ENCODE measurements at places on chromosomes 13 and 19.

DNA sequence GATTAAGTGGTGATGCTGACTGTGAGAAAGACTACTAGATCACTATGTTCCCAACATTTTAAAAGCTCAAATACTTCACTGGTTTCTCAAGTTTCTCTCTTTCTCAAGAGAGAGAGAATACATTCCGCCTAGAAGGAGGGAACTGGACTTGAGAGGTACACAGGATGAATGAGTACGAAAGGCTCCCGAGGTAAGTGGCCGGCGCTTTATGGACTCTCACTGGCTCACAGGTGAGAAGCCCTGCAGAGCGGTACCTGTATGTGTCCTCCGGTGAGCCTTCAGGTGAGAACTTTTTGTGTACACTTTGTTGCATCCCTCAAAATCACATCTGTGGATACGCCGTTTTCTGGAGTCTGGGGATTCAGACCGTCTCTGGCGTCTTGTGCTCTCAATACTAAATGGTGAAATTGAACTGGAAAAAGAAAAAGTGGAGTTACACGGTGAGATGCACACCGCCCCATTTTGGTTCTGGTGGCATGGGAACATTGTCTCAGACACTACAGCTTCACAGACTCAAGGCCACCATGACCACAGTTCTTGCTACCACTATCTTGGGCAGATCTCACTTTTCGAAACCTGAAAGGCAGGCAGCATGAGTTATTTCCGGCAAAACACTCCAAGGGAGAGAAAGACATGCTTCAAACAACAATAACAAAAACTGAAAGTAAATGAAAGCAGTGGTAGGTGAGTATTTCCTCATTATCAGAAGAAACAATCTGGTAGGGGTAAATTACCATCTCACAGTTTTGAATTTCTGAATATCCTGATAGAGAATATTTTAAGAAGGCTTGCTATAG, 418.9 kb downstream of the KLF12 start:
- DNase-seq, result no peak

GRCh38 chr13:77876176-77876575, 42.5 kb downstream of the EDNRB start:
- DNase-seq, result no peak

- peak; percentile 84 for DNase-seq
Measured at GRCh38 chr13:74443631-74444030, 309.4 kb upstream of the KLF12 start.

DNA sequence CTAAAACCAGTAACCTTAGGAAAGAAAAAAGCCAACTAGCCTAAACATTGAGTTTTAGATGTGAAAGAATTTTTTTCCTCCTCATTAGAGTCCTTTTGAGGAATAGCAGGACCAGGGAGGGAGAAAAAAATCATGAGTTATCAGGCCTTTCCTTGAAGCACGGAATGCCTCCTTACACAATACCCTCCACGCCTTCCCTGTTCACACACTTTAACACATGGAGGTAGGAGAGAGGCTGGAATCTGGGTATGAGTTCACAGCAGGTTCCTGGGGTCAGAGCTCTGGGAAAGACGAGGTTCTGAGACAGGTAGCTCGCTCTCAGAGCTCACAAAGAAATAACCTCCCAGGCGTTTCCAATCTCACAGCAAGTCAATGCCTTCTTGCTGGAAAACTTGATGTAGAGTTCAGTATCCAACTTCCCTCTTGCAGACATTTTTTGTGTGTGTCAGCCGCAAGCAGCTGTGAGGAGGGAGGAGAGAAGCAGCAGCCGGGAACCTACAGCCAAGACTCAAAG, 716 bp downstream of the ZNF573 start:
- DNase-seq, result no peak

DNA sequence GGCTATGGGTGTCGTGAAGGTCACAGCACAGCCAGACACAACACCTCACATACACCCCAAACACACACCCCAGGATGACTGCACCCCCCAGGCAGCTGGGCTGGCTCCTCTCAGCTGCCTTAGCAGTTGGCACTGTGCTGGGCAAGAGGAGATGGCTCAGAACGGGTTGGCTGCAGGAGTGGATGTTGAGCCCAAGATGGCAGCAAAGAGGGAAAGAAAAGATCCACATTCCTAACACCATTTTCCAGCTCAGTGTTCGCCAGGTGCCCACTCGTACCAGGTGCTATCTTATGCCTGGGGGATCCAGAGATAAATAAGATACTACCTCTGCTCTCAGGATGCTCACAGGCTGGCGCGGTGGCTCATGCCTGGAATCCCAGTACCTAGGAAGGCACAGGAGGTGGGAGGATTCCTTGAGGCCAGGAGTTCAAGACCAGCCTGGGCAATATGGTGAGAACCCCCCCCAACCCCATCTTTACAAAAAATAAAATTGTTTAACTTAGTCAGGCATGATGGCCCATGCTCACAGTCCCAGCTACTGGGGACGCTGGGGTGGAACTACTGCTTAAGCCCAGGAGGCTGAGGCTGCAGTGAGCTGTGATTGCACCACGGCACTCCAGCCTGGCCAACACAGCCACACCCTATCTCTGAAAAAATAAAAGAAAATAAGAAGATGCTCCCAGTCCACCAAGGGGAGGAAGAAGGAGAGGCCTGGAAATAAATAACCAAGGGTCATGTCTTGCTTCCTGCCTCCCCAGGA, 89.7 kb upstream of the ZNF507 start:
- DNase-seq, result no peak

Data from fibroblast of skin of scalp (primary cell).